ENCODE measurements at places on chromosomes 1 and 21.
A peak's percentile ranks its signal among the peaks of the same experiment; 100 is the strongest.

DNA sequence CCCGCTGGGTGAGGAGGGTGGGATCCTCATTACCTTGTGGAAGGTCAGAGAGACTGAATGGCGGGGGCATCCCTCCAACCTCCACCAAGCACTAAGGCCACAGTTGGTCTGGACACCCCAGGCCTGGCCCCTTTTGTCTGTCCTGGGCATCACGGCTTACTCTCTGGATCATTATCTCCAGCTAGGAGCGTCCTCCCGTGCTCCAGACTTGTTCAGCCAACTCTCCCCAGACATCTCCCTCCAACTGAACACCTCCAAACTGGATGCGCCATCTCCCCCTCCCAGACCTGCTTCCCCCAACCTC, 7.3 kb upstream of the GJB5 start:
- DNase-seq: no peak

DNA sequence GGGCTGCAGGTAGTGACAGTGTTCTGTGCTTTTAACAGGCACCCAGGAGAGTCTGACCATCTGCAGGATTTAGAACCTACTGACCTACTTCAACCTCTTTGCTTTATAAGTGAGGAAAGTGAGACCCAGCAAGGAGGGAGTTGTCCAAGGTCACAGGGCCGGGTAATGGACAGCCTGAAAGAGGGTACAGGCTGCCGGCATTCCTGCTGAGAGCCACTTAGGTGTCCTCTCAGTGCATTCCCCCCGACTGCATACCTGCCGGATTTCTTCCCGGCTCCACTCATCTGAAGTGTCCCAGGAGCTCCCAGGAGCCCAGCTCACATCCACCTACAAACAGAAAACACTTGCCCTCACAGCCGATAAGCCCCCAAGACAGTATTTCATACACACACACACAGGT, 13.9 kb downstream of the PHLDA3 start:
- DNase-seq: no peak

DNA sequence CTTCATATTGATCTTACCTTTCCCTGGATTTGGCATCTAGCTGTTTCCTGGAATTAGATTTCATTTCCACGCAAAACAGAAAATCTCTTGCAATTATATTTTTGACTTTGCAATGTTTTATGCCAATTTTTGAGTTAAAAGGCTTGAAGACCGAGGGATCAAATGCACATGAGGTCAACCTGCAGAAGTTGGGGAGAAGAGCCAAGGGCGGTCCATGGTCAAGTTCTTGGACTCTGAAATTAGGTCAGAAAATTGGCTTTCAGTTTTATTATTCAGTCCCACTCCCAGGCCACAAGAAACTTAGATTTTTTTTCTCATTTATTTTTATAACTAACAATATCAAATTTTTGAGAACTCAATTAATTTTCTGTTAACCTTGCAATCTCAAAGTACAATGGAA, 499.1 kb upstream of the USP24 start:
- no peak for DNase-seq

- no peak for DNase-seq
Measured at GRCh38 chr1:31199236-31199790, 40.4 kb downstream of the NKAIN1 start.

DNA sequence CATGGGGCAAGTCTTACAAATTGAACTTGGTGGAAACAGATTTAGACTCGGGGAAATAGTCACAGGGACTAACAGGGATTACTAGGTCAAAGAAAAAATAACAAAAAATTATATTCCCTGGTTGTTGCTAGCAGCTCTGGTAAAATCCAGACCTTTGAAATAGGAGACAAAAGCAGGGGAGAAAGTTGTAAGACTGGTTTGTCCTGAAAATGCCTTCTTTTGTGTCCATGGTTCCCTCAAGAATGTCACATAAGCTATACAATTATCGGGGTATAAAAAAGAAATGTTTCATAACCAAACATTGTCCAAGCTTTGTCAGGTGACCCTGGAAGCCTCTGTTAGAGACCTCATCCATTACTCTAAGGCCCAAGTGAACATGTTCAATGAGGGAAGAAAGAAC, 33.1 kb downstream of the KIAA0319L start:
- DNase-seq: no peak

DNA sequence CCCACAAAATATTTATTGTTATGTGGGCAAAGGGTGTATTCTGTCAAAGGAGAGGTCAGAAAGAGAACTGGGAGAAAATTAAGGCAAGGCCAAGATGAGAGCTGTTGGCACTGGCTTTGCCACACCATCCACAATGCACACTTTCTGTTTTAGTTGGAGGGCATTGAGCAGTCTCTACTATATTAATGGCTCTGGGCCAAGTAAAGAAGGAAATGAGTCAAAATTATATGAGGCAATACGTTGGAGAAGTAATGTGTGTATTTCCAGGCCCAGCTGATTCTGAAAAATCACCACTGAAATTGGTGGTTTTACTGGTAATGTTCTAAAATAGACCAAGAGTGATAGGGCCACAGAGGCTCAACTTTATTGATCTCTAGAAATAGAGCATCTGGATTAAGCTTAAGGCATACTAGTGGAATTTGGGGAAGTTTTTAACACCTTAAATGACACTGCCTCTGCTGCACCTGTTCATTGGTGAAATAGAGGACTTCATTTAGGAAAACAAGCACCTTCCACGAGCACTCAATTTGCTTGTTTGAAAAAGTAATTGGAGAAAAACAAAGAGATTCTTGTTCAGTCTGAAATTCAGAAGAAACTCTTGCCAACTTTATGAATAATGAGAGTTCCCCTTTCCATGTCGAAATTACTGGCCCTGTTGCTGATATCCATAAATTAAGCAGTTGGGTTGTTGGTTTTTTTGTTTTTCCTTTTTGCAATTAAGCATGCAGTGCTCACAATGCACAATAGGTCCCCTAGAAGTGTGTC, 424.9 kb downstream of the ADGRL2 start:
- no peak for DNase-seq

DNA sequence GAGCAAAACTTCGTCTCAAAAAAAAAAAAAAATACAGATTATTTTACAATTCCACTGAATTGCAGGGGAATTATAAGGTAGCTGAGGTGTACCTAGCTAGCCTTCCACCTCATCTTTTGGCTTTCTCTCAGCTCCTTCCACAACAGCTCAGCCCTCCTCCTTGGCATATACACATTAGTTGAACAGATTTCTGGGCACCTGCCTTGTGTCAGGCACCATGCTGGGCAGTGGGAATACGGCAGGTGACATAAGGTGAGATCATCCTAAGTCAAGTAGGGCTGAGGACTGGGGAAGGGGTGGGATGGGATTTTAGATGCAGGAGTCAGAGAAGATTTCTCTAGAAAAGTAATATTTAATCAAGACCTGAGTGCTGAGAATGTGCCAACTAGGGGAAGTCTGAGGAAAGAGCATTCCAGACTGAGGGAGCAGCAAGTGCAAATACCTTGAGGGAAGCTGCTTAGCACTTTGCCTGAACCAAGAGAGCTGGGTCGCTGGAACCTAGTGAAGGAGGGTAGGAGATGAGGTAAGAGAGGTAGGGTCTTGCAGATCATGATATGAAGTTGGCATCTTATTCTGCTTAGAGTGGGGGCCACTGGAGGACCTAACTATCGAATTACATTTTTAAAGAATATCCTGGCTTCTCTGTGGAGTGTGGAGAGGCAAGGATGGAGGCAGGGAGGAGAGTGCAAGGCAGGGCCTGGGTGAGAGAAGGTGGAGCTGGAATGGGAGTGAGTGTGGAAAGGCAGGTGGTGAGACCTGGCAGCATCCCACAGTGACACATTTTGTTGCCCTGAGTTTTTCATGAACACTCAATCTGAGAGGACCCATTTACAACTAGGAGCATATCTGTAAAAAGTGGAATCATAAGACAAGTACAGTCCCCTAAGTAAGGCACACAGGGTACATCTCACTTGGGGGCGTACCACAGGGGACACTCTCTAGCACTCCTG, 28.2 kb downstream of the LAMC2 start:
- DNase-seq: no peak

DNA sequence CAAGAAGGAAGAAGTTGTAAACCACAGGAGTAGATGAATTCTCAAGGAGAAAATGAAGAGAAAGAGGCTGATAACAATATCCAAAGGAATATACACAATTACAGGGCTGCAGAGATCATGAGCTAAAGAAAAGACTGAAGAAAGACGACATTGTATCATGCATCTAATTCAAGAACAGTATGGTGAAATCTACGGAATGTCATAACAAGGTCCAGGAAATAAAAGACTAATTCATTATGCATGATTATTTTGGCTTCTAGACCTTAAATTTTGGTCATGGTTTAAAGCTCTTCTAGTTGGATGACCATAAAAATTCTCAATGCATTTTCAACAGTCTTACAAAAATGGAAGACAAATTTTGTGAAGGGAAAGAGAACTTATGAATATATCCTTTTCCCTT, 71.7 kb downstream of the SH3GLB1 start:
- DNase-seq: no peak

DNA sequence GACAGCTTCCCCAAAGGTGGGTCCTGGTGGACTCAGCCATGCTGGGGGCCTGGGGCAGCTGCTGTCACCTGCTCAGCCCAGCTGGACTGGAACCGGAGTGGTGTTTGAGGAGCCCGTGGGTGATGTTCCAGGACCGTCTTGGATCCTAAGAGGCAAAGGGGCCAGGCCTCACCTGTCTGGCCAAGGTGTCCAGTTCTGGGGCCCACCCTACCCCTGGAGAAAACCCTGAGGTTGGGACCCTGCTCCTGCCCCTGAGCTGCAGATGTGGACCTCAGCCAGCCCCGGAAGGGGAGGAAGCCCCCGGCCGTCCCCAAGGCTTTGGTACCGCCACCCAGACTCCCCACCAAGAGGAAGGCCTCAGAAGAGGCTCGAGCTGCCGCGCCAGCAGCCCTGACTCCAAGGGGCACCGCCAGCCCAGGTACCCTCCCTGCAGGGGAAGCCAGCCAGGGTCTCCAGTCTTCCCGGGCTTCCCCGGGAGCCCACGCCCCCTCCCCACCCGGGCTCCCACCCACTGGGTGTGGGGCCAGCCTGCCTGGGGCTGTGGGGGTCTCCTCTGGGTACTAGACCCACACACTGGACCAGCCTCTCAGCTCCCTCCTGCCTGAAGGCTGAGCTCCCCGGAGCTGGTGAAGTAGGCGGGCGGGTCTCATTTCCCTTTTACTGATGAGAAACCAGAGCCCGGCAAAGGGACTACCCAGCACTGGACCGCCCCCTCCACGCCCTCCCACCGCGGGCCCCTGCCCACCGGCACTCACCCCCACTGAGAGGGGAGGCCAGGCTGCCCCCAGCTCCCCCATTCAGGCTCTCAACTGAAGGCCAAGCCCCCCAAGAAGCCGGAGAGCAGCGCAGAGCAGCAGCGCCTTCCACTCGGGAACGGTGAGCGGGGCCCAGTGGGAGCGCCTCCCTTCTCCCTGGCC, 1.3 kb downstream of the AIRE start:
- no peak for DNase-seq

- DNase-seq: peak; percentile 3
Measured at GRCh38 chr1:174812656-174813055, 187.1 kb upstream of the CACYBP start.

DNA sequence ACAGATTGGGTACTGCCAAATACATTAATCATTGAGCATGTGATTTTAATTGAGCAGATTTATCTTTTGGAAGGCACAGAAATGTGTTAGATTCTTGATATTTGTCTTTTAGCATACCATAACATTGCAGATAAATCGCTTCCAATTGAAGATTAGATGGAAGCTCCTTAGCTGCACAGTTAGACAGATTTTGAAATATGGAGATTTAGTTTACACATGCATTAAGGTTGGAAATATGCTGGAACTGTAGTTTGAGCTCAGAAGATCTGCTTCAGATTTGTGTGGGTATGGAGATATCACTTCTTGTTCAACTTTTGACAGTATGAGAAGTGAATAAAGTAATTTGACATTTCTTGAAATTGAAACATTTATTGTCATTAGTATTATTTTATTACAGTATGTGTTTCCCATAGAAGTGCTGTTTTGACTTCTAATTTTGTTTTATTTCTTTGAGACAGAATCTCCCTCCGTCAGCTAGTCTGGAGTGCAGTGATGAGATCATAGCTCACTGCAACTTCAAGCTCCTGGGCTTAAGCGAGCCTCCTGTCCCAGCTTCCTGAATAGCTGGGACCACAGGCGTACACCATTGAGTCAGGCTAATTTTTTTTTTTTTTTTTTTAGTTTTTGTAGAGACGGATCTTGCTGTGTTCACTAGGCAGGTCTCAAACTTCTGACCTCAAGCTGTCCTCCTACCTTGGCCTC, 29.1 kb downstream of the THRAP3 start:
- no peak for DNase-seq

DNA sequence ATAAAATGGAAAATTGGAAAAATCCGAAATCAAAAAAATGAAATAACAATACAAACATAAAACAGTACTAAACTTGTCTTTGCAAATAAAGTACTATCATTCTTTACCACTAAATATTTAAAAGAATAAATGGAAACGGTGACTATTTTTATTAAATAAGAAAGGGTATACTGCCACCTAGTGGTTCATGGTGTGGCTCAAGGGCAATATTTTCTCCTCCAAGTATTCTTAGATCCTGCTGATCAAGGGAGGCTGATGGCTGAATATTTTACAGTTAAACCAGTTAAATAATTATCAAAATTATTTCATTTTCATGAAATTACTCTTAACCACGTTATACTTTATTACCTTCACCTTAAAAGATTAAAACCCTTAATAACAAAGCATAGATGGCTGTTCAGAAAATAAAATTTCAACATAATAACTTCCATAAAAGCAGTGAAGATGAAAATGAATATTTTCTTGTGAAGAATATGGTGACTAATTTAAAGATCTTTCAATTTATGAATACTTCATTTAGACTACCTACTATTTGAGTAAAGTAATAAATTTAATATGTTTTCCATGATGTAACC, 1793.9 kb downstream of the NCAM2 start:
- peak; percentile 62 for DNase-seq

DNA sequence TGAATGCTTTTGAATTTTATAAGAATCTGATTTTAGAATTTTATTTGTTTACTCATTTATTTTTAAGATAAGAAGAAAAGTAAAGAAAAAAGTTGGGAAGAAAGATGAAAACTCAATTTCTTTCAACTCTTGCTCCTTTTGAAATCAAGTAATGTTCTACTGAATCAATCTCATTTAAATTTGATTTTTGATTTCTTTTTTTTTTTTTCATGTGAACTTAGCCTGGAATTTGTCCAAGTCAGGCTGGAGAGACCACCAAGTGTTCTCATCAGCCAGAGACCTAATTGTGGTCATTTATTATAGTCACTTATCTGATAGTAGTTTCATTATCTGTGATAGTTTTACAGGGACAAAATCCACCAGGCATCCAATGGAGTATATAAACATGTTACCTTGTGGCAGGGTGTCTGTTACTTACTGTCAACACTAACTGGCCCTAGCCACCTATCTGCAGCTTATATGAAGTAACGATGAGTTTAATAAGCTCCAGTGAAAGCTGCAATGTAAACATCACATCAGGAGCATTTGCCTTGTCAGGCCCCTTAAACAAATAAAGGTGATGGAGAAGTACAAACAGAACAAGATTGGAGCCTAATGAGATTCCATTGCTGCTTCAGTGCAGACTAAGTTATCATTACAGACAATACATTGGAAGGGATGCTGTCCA, 39.2 kb downstream of the HLX start:
- no peak for DNase-seq
